Stimulated activated CD8-positive, alpha-beta memory T cell treated with anti-CD3 and anti-CD28 coated beads, Interleukin-7, amount 100 ng/mL, for 1 hour (primary cell): ENCODE measurements at places on chromosomes 6 and 20.

GRCh38 chr6:167906899-167907298, 80.2 kb downstream of the AFDN start:
- no peak for DNase-seq

GRCh38 chr6:111566873-111567517, 38.7 kb downstream of the TRAF3IP2 start:
- DNase-seq: no peak

DNA sequence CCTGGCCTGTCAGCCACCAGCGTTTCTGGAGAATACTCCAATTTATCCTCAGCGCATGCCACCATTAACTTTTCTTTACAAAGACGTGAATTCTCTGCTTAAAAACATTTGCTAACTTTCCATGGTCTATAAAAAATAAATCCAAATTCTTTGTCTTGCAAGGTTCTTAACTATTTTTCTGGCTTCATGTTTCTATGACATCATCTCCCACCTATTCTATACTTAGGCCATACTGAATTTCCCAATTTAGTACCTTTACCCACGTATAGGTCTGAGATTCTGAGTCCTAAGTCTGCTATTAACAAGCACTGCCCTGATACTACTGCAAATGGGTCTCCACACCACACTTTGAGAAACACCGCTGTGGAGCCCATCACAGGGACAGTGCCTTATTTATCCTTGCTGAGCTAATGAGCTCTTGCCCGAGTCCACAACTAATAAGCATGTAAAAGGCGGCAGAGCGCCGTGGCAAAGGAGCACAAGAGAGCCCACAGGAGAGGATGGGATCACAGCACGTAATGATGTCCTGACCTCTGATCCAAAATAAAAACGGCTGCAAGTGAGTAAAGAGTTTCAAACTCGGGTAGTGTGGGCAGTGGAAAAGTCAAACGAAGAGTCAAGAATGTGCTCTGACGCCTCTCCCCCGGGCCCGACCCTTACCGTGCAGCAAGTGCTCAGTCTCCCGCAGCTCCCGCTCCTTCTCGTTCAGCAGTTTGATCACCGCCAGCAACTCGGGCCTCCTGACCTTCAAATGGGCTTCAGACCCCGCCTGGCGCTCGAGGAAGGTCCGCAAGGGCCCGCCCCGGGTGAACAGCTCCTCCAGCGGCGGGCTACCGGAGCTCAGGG, 519 bp downstream of the MTRF1L start:
- DNase-seq: no peak

DNA sequence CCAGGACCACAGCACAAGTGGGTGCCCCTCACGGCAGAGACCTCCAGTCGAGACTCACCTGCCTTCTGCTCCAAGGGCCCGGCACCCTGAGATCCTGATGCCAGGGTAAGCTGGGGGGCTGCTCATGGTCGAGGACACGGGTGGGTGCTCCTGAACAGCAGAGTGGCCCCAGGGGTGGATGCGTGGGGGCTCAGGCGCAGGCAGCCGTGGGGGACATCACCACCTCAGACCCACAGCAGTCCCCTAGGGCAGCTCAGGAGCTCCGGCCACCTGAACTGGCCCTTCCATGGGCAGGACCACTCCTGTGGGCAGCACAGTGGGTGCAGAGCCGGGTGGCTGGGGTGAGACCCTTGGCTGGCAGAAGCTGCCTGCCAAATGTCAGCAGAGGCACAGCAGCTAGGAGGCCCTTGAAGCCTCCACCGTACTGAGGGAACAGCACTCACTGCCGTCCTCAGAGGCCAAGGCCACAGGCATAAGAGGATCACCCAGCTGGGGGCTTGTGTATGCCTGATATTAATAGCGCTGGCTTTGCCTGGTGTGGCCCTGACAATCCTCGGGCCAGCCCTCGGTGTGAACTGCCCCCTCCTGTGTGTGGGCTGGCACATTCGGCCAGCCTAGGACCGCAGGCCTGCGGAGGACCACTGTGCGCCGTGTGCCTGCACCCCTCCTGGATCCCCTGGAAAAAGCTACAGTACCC, 5.4 kb downstream of the UCKL1 start:
- DNase-seq: no peak

DNA sequence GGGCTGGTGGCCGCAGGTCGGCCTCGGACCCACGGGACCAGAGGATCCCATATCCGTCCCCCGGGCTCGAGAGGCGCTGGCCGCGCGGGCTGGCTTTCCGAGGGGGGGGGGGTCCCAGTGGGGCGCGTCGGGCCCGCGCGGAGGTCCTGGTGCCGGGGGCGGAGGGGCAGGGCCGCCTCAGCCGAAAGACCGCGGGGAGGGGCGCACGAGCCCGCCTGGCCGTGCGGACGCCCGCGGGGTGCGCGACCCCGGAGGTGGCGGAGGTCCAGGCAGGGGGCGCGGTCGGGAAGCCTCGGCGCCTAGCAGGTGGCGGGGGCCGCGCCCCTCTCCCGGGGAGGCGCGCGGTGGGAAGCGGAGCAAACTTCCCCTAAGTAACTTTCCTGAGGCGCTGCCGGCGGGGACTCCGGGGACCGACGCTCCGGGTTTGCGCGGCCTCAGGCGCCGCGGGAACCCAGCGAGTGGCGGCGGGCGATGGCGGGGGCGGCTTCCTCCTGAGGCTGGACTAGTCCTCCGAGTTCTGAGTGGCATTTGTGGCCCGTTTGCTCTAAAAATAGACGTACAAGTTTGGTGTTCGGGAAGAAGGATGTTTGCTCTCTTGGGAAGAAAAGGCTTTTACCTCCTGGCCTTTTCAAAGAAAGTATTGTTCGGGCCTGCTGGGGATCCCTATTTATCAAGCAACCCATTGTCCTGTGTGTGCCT, 26.5 kb upstream of the BTBD3 start:
- DNase-seq: no peak

- DNase-seq: no peak
Observed at GRCh38 chr20:50136822-50137599, 16.5 kb downstream of the PEDS1 start.

DNA sequence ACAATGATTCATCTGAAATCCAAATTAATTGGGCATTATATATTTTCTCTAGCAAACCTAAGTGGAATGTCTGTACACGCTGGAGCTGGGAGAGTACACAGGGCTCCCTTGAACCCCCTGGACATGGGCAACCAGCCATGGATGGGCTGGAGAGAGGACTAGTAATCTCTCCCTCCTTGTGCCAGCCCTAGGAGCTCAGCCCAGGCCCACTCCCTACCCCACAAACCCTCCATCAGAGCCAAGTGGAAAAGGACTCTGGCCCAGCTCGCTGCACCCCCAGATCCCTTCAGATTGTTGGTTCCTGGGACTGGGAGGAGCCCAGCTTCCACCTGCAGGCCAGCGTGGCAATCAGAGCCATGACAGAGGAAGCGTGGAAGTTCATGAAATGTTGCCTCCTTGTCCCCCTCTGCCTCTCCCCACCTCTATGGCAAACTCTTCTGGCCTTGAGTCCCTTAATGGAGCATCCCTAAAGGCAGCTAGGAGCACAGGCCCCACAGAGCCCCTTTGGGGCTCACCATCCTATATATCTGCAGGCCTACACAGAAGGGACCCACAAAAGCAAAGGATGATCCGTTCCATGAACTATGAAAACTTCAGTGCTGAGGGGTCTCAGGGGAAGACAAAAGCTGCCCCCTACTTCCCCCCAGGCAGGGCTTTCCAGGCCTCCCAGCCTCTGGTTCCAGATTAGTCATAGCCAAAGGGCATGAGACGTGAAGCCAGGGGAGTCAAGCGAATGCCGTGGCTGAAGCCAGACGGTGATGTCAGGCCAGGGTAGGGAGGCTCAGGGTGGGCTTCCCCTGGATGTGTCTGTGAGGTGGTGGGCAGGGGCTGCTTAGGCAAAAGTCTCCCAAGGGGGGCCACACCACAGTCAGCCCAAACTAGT, 126.4 kb upstream of the MAFB start:
- no peak for DNase-seq

- no peak for DNase-seq
Observed at GRCh38 chr6:120869397-120869796, 464.9 kb downstream of the TBC1D32 start.

DNA sequence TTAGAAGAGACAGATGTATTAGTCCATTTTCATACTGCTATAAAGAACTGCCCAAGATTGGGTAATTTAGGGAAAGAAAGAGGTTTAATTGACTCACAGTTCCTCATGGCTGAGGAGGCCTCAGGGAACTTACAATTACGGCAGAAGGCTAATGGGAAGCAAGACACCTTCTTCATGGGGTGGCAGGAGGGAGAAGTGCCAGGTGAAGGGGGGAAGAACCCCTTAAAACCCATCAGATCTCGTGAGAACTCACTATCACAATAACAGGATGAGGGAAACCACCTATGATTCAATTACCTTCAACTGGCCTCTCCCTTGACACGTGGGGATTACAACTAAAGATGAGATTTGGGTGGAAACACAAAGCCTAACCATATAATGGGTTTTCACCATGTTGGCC, 28.9 kb upstream of the PNRC1 start:
- no peak for DNase-seq

- DNase-seq: no peak
Observed at GRCh38 chr6:15504581-15505350, 158.1 kb downstream of the DTNBP1 start.

DNA sequence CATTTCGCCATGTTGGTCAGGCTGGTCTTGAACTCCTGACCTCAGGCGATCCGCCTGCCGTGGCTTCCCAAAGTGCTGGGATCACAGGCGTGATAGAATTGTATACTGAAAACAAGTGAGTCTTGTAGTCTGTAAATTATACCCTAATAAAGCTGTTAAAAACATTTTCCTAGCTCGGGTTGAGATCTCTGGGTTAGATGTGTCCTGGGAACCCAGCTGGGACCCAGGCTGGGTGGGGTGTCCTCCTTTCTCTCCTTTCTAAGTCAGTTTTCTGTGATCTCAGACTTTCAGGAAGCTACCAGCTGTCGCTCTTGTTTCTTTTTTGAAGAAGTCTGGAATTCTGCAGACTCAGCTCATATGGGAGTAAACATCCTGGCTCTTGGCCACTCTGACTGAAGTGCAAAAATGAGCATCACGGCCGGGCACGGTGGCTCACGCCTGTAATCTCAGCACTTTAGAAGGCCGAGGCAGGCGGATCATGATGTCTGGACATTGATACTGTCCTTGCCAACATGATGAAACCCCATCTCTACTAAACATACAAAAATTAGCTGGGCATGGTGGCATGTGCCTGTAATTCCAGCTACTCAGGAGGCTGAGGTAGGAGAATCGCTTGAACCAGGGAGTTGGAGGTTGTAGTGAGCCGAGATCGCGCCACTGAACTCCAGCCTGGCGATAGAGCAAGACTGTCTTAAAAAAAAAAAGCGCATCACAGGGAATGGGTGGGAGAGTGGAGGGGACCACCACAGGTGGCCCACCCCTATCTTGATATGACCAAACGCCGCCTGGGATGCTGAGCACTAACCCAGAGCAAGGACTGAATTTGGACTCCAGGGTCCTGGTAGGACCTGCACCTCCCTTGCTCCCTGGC, 9.9 kb upstream of the PCIF1 start:
- DNase-seq: no peak

DNA sequence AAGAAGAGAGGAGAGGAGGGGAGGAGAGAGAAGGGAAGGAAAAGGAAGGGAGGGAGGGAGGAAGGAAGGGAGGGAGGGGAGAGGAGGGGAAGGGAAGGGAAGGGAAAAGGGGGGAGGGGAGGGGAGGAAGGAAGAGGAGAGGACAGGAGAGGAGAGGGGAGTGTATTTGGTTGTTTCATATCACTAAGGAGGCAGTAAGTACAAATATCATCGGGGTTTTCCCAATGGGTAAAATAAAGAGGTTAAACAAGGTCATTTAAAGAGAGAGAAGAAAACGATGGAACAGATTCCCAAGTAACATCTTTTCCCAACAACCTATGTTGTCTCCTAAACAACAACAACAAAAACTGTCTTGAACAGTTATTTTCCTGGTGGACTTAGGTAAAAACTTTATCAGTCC, 43.6 kb downstream of the MBOAT1 start:
- DNase-seq: no peak

DNA sequence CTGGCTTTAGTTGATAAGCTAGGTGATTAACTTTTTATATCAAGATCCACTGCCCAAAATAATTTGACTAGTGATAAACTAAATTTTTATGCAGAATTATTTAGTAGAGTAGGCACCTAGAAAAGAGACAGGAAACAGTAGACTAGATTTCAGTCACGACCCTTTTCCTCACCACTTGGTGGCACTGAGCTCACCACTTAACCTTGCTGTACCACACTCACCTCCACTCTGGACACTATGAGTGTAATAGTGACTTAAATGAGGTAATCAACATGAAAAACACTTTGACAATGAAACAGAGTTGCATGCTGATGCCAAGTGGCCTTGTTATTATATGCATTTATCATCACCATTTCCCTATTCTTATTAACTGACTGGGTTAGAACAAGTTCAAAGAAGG, 730.4 kb downstream of the KIF16B start:
- no peak for DNase-seq

DNA sequence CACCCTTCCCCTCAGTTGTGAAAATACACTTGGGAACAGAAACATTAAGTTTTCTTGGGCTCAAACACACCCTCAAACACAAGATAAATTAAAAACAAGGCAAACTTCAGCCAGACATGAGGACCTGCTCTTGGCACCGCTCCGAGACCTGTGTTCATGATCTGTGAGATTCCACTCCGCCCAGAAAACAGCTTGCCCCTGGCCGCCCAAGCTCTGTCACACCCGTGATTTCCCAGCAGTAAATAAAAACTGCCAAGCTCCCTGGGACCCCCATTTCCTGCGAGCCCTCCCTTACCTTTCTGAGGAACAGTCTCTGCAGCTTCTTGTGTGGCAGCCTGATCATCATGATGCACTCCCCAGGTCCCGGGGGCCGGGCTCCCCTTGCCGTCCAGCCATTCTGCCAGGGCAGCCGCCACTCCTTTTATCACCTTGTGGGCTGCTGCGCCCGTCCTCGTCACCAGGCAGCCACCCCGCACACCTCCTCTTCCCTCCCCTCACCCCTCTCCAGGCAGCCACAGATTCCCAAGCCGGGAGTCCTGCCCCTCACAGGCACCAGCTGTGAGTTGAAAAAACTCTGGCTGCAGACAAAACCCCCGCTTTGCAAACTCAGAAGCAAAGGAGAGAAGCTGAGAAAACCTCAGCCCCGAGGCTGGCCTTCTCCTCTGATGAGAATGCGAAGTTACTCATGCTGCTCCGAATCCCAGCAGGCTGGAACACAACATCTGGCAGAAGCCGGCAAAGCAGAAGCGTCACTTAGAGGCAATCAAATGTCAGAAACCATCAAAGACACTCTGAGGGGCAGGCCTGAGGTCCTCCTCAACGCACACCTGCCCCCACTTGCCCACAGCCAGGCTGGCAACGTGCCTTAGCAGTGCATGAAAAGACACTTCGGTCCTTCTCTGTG, 130.4 kb upstream of the RPS6KA2 start:
- DNase-seq: no peak

DNA sequence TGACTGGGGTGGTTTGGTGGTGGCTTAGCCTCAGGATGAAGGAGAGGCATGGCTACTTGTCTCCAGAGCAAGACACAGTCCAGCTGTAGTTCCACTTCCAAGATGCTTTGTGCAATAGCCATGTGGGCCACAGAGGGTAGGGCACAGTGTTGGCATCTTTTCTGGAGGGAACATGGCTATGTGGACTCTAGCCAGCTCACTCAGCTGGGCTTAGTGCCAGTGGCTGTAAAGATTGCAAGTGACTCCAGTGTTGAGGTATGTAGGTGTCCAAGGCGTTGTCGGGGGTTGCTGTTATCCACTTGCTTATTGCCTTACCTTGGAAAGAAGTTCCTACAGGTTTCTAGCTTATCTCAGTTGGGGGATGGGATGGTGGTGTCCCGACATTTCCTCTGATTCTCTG, 233.4 kb downstream of the CD109 start:
- no peak for DNase-seq
